Endothelial cell (in vitro differentiated cells): ENCODE measurements at places on chromosomes 13 and 19.

- DNase-seq = no peak
Observed at GRCh38 chr19:7729211-7729610, 2.7 kb downstream of the CLEC4G start.

GRCh38 chr19:21439201-21439751 is 42.3 kb downstream of the ZNF493 start:
- no peak for DNase-seq

DNA sequence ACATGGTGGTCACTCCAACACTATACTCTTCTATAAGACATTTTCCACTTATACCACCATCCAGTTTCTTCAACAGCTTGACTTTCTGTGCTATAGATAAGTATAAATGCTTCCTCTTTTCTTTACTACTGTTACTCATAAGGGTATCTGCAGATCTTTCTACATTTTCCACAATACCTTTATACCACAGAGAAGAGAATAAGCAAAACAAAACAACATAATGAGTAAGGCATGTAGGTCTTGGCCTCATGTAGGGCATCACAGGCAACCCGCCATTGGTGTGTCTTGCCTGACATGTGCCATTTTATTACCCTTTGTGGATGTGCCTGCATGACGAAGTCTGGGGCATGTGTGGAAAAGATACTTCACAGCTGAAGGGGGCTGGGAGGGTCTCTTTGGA is 265.3 kb upstream of the STARD13 start:
- DNase-seq = no peak

GRCh38 chr13:29887030-29887557 is 36.7 kb upstream of the UBL3 start:
- DNase-seq = no peak

DNA sequence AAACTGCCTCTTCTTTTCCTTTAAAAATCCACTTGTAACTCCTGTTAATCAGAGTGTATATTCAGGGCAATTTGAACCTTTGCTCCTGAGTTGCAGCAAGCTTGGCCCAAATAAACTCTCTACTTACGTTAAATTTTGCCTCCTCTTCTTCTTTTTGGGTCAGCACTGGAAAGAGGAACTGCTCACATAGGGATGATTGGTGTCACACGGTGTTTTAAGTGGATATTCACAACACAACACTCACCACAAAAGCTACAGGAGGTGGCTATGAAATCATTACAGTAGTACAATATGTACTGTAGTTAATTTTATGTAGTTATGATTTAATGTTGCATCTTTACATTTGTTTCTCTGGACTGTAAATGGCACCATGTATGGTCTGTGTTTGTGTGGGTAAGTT is 96.8 kb upstream of the DOCK9 start:
- no peak for DNase-seq

DNA sequence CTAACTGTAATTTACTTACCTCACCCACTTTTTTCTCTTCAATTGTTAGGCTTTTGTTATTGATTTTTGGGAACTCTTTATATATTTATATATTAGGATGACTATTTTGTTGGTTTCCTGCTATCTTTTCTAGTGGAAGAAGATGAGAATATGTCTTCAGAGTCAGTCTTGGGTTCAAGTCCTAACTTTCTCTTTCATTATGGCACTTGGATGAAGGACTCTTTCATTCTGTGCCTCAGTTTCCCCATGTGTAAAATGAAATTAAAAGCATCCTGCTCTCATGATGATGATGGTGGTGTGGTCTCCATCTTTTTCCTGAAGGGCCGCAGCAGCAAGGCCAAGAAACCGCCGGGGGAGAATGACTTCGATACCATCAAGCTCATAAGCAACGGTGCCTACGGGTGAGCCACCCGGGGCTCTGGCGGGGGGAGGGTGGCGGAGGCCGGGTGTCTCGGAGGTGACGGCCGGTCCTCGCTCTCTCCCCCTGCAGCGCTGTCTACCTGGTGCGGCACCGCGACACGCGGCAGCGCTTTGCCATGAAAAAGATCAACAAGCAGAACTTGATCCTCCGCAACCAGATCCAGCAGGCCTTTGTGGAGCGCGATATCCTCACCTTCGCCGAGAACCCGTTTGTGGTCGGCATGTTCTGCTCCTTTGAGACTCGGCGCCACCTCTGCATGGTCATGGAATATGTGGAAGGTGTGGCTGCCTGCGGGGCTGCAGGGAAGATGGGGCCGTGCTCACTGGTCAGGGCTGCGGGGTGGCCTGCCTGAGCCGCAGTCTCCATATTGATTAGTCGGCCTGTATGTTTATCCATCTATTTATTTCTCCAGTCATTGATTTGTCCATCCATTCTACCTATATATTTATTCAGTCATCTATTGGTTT is 20.0 kb downstream of the MAST1 start:
- DNase-seq = no peak

GRCh38 chr19:53826876-53827275 is 2.8 kb upstream of the NLRP12 start:
- no peak for DNase-seq

- no peak for DNase-seq
Observed at GRCh38 chr13:106361621-106362020, 173.8 kb downstream of the EFNB2 start.

GRCh38 chr13:31922724-31923123 is 108.8 kb upstream of the FRY start:
- no peak for DNase-seq

GRCh38 chr19:50203281-50204080 is at the start of gene MYH14:
TSS of gene MYH14 (plus strand) at chr19:50203622. CDS start at chr19:50210366, 6,744 bp downstream.
- DNase-seq = no peak

DNA sequence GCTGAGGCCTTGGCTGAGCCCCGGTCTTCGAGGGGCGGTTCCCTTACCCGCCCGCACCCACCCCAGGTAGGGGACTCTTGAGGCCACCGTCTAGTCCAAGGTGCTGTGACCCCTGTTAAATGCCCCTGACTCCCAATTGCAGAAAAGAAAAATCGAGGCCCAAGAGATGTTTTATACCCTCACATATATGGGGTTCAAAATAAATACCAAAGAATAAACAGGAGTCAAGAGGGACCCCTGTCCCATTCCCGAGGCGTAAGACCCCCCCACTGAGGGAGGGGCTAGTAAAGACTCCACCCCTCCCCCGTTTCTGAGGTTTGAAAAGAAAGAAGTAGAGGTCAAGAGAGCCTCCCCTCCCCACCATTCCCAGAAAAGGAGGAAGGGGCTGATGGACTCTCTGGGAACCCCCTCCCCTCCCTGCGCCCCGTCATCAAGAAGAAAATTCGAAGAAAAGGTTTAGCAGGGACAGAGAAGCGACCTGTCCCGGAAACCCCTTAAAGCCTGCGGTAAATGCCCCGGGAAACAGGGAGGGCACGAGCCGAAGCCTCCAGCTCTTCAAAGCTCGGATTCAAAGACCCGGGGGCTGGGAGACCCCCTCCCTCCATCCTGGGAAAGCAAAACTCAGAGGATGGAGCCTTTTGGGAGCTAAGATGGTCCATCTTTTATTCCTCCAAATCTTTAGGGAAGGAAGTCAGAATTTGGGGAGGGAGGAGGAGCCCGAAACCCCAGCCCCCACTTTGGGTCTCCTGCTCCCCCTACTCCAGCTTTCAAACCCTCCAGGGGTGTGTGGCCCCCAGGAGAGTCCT is 755 bp upstream of the RAB3A start:
- peak; percentile 82 for DNase-seq

- peak; percentile 75 for DNase-seq
Observed at GRCh38 chr19:44988896-44989556, 12.2 kb upstream of the RELB start.

- no peak for DNase-seq
Observed at GRCh38 chr13:71814806-71815360, 52.1 kb downstream of the DACH1 start.

DNA sequence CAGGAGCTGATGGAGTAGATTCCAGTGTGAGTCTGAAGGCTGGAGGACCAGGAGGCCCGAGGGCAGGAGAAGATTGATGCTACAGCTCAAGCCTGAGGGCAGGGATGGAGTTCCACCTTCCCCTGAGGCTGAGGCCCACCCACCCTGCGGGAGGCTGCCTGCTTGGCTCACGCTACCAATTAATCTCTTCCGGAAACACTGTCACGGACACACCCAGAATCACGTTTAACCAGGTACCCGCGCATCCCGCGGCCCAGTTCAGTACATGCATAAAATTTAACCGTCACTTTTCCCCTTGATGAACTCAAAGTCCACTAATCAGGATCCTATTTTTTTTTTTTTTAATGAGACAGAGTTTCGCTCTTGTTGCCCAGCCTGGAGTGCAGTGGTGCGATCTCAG is 5.2 kb upstream of the ZNF628 start:
- DNase-seq = no peak

GRCh38 chr19:15635016-15635805 is 5.5 kb upstream of the CYP4F3 start:
- no peak for DNase-seq

DNA sequence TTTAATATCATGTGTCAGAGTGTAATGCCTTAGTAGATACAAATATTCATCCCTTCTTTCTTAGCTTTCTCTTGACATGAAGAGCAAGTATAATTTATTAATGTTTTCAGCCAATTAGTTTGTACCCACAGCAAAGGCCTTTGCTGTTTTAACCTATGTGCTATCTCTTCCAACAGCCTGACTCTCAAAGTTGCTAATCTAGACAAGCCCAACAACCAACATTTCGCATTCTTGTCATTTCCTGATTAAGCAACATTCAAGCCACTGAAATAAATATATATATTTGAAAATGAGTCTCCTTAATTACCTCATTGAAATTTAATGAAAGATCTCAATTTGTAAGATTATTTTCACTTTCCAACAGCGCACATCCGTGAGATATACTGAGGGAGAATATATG is 18.5 kb downstream of the EPSTI1 start:
- DNase-seq = no peak

- no peak for DNase-seq
Observed at GRCh38 chr13:112747256-112747655, 57.4 kb downstream of the ATP11A start.

- no peak for DNase-seq
Observed at GRCh38 chr13:40145139-40145538, 489.7 kb downstream of the COG6 start.

DNA sequence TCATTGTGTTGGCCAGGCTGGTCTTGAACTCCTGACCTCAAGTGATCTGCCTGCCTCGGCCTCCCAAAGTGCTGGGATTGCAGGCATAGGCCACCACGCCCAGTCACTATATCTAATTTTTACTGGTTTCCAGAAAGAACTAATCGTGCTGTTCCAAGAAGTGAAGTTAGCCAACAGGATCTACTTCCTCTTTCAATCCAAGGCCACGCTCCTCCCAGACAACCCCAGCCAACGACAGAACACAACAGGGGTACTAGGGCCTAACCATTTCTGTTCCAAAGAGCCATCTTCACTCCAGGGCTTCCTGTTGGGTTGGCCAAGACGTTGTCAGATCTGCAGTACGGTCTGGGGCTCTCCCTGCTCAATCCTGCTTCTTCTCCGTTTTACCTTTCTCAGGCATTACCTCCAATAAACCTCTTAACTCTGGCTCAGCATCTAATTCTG is 7.0 kb upstream of the LSM14A start:
- DNase-seq = no peak

- DNase-seq = peak; percentile 12
Observed at GRCh38 chr13:46288570-46289259, 77.0 kb downstream of the LRRC63 start.

DNA sequence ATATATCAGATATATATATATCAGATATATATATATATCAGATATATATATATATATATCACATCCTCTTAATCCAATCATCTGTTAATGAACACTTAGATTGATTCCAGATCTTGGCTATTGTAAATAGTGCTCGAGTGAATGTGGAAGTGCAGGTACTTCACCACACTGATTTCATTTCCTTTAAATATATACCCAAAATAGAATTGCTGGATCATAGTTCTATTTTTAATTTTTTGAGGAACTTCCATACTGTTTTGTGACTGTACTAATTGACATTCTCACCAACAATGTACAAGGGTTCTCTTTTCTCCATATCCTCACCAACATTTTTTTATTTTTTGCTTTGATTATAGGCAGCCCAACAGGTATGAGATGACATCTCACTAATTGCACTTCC is 277.5 kb downstream of the NHLRC3 start:
- DNase-seq = no peak
